ENCODE measurements at places on chromosomes 5 and 9. TPM values are rescaled to one million over a fixed set of nuclear protein-coding genes. Genes with fewer than 3 reads are reported as not detected.
A peak's percentile ranks its signal among the peaks of the same experiment; 100 is the strongest.

Gene RIMOC1
- total RNA-seq, result 10.9 TPM

Gene LCN12
- 2.1 TPM for total RNA-seq

Gene PTGDS
- total RNA-seq, result 6,152 TPM

DNA sequence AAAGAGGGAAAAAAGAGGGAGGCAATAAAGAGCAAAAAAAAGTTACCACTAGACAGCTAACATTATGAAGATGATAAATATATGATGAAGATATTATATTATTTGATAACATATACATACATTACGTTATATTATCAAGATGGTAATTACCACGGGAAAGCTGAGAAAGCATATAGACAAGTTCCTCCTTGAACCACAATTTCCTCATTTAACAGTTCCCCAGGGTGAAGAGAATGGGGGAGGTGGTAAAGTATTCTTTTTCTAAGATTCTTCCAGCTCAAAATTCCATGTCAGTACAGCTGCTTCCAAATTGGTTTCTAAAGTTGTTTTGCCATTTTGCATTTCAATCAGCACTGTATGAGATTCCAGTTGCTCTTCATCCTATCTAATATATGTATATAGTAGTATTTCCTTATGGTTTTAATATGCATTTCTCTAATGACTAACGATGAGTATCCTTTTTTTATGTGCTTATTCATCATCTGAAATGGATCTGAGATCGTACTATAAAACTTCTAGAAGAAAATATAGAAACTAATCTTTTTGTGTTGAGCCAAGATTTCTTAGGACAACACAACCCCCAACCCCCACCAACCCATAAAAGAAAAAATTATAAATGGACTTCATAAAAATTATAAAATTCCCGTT, 49.5 kb upstream of the C9orf72 start:
- DNase-seq, result no peak

GRCh38 chr5:111447822-111448221, 64.5 kb downstream of the STARD4 start:
- DNase-seq, result no peak

DNA sequence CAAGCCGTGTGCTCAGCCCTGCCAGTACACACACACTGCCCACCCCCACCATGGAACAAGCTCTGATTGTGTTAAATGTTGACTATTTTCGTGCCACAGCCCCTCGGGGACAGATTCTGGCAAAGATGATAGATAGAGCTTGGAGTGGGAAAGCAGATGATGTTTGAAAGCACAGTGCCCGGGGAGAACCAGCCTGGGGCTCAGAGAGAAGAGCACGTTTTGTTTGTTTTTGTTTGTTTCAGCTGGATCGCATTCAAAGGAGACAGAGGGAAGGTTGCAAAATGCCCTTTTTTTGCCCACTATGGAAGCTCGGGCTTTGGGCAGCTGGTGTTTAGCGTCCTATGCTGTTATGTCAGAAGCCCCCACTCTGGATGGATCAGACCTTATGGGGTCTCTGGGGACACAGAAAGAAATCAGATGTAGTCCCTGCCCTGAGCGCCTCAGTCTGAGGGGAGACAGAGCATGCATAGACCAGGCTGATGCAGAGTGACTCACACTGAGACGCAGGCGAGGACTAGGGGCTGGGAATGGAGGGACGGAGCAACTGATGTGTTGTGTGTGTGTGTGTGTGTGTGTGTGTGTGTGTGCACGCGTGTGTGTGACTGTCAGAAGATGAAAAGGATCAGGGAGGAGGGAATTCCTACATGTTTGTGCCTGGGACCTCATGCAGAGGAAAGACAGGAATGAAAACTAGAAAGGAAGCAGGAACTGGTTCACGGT, 229.7 kb downstream of the MELK start:
- no peak for DNase-seq

DNA sequence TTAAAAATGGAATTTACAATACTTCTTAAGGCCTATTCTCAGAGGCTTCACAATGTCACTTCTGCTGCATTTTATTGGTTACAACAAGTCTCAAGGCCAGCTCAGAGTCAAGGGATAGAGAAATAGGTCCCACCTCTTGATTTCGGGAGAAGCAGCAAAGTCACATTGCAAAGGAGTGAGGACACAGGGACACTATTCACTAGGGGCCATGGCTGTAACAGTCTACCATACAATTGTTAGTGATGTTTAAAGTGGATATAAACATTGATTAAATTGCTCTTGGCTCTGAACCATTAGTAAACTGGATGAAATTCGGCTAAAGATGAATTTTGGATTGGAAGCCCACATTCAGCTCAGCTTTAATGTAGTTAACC, 21.7 kb upstream of the CMBL start:
- DNase-seq, result no peak

DNA sequence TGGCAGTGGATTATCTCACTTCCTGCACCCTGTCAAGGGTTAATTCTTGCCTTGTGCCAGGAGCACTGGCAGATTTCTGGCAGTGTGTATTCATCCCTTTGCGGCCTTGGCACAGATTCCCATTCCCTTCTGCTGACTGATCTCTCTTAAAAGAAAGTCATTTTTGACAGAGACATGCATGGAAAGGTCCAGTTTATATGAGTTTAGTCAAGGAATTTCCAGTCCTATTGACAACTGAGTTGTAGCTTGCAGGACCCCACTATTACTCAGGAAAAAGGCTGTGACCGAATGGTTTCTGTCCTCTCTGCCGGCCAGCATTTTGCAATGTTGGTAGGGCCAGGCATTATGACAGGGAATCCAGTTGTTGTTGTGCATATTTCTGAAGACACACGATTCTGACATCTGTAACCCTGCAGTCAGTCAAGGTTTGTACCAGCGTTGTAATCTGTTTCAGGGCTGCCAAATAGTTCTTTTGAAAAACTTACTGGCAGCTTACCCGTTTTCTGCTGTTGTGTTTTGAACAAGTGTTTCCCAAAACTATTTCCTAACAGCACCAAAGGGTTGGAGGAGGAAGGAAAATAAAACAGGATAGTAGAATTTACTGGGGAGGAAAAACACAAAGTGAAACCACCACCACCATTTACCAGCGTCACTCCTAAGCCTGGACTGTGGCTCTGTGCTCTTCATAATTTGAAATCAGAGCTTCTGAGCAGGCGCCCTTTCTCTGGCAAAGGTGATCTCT, 243.4 kb upstream of the KLF4 start:
- DNase-seq, result peak; percentile 50

DNA sequence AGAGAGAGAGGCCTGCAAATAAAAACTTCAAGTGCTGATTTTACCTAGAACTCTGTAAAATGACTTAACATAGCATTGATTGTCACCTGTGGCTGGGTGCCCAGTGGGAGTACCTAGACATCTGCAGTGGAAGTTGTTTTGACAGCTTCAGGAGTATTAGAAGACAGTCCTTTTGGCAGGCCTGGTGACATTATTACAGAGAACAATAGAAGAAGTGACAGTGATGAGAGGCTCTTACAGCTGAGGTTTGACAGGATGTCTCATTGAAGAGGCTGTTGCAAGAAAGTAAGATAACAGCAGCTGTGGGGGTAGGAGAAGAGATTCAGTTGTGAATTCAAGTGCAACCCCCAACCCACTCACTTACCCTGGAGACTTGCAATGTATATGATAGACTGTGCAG, 27.9 kb upstream of the MUSK start:
- DNase-seq, result no peak

- no peak for DNase-seq
Observed at GRCh38 chr5:146529984-146530383, 14.0 kb upstream of the GPR151 start.

GRCh38 chr5:50325237-50325832, 115.8 kb downstream of the EMB start:
- no peak for DNase-seq

DNA sequence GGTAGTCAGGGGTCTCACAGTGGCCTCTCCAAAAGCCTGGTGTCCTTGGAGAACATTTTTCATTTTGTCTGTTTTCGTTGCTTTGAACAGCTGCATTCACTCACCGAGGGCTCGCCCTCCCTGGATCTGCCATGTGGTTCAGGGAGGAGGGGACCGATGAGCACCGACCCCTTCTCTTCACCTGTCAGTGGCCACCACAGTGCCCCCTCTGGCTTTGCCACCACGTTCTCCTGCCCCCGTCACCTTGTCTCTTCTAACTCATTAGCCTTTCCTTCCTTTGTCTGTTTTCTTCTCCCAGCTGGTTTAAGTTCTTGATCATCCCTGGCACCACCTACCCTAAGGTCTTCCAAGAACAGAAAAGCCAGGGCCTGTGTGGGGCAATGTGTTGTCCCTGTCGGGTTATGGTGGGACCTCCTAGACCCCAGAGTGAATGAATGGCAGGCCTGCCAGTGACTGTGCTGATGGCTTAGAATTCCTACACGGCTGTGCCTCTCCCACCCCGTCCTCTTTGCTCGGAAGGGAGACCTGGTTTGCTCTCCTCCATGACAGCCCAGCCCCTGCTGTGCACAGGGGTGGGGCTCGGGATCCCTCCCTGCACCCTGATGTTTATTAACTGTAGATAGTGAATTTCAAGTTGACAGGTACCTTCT, 90.0 kb downstream of the ANKRD33B start:
- DNase-seq, result no peak

Measured in Right ventricle myocardium superior (tissue), 1 donor.